Karpas-422 (cell line): ENCODE measurements at places on chromosomes 7 and 10. TPM values are rescaled to one million over a fixed set of nuclear protein-coding genes. Genes with fewer than 3 reads are reported as not detected.

GRCh38 chr10:44399659-44400451, 15.0 kb upstream of the CXCL12 start:
- no peak overlapping the region for H3K4me3 ChIP-seq
- no peak overlapping the region for H3K27ac ChIP-seq
- peak; percentile 2 for DNase-seq

GRCh38 chr7:78039790-78040776, 241.5 kb downstream of the PHTF2 start:
- H3K36me3 ChIP-seq, result no peaks in the 10 kb centered on the region
- H3K4me3 ChIP-seq, result no peak overlapping the region
- no peaks in the 10 kb centered on the region for H3K27me3 ChIP-seq
- H3K27ac ChIP-seq, result no peak overlapping the region

KIAA1549 gene
- not detected in 2 replicates for total RNA-seq

DNA sequence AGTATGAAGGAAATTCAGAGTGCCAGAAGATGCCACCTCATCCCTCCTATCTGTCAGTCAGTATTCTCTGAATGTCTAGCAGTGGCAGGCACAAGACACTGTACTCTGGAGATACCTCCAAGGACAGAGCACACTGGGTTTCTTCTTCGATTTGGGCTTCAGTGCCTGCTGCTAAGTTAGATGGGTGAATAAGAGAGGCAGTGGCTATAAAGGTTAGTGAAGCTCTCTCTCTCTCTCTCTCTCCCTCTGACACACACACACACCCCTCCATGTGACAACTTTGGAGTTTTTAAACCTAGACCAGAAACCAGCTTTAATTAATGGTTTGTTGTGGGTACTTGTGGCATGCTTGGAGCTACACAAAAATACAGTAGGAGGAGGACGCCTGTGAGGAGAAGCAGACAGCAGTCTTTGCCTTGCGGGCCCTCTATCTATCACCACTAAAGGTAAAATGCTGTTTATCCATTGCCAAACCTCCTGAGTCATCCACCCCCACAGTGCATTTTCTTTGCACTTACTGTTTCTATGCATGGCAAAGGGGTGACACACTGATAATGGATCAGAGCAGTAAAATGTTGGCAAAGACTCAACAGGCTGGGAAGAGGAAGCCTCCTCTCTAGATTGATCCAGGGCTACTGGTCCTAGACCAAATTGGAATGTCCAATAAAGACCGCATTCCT, 102.5 kb downstream of the TRIL start:
- no peak overlapping the region for H3K4me3 ChIP-seq
- H3K27me3 ChIP-seq, result no peaks in the 10 kb centered on the region
- no peak overlapping the region for H3K27ac ChIP-seq
- no peak for DNase-seq
- H3K36me3 ChIP-seq, result no peaks in the 10 kb centered on the region
- peaks cover 10% of the 10 kb centered on the region for H3K4me1 ChIP-seq

DNA sequence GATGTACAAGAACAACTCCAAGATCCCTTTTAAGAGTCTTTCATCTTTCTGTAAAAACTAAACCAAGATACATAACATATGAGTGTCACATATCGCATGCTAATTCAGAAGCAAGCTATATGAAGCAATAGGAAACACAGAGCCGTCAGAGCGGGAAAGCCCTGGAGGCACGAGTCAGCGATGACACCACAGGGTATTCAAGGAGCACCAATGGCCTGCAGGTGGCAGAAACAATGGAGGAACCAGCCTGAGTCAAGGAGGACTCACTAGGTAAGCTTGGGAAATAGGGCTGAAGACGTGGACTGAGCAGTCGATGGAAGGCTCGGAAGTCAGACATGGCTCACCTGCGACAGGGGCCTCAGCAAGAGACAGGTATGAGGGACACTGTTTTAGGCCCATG, 214.4 kb downstream of the FAM107B start:
- no peaks in the 10 kb centered on the region for H3K36me3 ChIP-seq
- H3K4me1 ChIP-seq, result peaks cover 81% of the 10 kb centered on the region
- no peak overlapping the region for H3K27ac ChIP-seq
- no peak overlapping the region for H3K4me3 ChIP-seq
- no peak for DNase-seq
